Urinary bladder (tissue), 4 donors: ENCODE measurements at places on chromosomes 6 and 20. TPM values are rescaled to one million over a fixed set of nuclear protein-coding genes. Genes with fewer than 3 reads are reported as not detected.

SLC35F1 gene
- total RNA-seq = 9.1 TPM

TNFRSF6B gene
- 0.42 TPM for total RNA-seq

RAD21L1 gene
- not detected for total RNA-seq

ARMC2 gene
- total RNA-seq = 7.2 TPM

CCM2L gene
- 5.8 TPM for total RNA-seq

CYP24A1 gene
- 2.6 TPM for total RNA-seq

PRIM2 gene
- total RNA-seq = 42.7 TPM

KCNS1 gene
- total RNA-seq = 0.21 TPM

OXT gene
- total RNA-seq = not detected

GRCh38 chr6:35049900-35050756 lies 91.0 kb downstream of the TCP11 start:
- no peak for DNase-seq

- DNase-seq = no peak
These were observed 150.8 kb upstream of the PMEPA1 start for GRCh38 chr20:57860576-57860975.

GRCh38 chr6:6918216-6918983 lies 189.4 kb upstream of the RREB1 start:
- no peak for DNase-seq

DNA sequence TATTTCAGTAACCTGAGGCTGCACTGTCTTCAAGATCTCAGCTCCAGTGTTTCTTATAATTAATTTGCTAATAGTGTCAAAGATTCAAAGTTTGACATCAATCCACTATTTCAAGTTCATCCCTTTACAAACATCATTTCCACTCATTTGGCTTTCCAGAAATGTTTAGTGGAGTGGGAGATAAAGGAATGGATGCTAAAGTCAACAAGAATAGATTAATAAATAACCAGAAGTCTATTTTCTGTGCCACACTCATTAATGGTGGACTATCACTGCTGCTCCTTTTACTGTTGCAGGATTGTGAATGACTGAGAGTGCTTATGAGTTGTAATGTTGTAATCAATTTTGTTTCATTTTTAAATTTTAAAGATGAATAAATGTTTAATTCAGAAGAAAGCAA lies 28.4 kb upstream of the EPM2A start:
- no peak for DNase-seq

DNA sequence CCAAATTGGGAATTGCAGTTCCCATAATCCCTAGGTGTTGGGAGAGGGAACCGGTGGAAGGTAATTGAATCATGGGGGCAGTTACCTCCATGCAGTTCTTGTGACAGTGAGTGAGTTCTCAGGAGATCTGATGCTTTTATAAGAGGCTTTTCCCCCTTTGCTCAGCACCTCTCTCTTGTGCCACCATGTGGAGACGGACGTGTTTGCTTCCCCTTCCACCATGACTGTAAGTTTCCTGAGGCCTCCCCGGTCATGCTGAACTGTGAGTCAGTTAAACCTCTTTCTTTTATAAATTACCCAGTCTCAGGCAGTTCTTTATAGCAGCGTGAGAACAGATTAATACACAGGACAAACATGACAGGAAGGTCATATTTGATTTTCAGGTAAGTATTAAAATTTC lies 25.3 kb upstream of the HECA start:
- no peak for DNase-seq

GRCh38 chr6:9699888-9700287 lies 715.0 kb downstream of the TFAP2A start:
- no peak for DNase-seq

GRCh38 chr6:119334535-119335264 lies 14.9 kb downstream of the MAN1A1 start:
- no peak for DNase-seq

DNA sequence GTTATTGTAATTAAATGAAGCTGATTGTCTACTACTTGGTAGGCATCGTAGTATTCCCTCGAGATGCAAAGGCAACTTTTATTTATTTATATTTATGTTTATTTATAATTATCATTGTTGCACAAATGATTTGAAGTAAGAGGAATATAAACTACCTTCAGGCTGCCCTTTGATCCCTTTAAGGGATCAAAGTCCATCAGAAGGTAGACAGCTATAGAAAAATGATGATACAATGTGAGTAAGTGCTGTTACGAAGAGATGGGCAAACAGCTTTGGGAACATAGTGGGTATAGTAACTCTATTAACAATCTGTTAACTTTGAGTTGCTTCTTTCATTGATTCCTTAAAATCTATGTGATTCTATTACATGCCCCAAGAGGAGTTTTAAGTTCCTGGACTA lies 512.8 kb upstream of the CITED2 start:
- no peak for DNase-seq

DNA sequence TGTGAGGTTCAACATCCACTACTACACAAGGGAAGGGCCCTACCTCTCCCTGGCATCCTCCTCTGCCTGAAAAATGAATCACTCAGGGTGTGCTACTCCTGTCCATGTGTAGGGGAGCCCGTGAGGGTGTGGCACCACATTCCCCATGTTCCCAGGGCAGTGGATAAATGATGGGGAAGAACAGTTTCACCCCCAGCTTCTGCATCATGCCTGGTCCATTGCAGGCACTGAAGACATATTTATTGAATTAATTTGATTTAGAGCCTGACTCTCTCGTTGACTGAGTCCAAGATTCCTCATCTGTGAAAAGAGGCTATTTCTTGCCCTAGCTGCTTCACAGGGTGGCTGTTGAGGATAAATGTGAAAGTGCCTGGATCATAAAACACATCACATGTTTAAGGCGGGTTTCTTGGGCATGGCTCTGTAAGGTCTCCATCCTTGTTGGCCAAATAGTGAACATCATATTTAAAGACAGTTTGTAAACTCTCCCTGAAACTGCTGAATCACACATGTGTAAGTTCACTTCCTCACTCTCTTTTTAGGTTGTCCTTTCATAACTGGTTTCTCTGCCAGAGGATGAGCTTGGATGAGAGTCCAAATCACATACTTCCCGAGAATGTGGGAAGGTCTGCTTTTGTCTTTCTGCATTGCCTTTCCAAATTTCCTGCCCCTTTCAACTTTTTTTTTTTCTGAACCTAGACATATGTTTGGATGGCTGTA lies 79.7 kb upstream of the FYN start:
- peak; percentile 13 for DNase-seq

DNA sequence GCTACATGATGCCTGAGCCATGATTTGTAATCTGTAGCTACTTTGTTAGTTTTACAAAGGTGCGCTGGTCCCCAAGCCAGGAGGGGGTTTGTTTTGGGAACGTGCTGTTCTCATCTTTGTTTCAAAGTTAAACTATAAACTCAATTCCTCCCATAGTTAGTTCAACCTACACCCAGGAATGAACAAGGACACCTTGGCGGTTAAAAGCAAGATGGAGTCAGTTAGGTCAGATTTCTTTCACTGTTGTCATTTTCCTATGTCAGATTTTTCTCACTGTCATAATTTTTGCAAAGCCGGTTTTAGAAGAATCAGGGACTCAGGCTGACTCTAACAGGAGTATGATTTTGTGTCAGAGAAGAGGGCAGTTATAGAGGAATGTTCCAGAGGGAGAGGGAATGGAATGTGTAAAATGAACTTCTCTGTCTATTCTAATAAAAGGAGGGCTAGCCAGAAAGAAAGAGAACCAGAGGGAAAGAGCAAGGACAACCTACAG lies 2.3 kb upstream of the GMPR start:
- DNase-seq = no peak

DNA sequence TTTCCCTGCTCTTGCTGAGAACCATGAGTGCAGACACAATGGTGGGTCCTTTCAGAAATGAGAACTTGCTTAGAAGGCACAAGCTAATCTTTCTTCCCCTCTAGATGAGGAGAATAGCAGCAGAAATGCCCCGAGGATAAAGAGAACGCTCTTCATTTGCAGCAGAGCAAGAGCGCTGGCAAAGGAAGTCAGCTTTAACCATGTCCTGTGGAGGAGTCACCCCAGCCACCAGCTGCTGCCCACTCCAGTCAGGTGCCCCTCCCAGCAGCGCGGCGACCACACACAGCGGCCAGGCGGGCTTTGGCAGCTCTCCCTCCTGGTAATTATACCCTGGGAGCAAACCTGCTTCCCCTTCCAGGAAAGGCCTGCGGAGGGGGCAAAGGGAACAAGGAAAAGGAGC lies 42.4 kb upstream of the EMILIN3 start:
- DNase-seq = no peak

DNA sequence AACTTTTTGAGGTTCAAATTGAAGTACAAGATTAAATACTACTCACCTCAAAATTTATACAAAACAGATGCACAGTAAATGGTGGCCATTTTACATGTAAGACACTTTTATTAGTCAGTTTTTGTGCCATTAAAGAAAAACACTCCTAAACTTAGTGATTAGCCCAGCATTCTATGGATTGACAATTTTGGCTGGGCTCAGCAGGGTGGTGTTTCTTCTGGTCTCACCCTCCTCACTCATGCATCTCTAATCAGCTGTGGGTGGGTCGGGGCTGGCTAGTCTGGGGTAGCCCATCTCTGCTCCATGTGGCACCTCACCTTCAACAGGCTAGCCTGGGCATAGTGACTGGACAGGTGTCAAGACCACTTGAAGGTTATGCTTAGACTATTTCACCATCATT lies 71.6 kb upstream of the BTBD3 start:
- no peak for DNase-seq

DNA sequence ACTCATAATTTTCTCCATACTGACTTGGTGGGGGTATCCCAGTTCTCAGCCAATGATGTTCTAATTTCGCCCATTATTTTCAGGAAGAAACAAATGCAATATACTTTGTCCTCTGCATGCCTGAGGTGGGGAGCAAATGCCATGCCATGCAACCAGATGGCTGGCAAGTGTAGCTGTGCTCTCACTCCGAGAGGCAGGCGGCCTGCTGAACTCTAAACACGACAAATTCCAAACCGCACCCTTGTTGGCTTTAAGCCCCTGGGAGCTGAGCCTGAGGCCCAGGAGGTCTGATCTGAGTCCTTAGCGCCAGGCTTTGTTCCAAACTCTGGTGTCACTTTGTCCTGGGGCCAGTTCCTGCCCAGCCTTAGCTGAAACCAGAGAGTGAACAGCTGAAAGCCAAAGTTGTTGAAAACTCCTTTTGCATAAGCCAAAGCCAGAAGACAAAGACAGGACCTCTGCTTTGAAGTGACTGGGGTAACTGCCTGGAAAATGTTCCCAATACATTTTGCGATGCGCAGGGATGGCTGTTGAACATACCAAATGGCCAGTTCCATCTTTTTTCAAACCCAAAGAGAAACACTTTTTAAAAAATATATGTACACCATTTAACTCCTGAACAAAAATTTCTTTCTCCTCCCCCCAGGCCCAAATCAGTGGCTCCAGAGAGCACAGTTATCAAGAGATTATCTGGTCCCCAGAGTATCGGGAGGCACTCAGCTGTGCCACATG lies 46.2 kb downstream of the TTI1 start:
- peak; percentile 42 for DNase-seq

DNA sequence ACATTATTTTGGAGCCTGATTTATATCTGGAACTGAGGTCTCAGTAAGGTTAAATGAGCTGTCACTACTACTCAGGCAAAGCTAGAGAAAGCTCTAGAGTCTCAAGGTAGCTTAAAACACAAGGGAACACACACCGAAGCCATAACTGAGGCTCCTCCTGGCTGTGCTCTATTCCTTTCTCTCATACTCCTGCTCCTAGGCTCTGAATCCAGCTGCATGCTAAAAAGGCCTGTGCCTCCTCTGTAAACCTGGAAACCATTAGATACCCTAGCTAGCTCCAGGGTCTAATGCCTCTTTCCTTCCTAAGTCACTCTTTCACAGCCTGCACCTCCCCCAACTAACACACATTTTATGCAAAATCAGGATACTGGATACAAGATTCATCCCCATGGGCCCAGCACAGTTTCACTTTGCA lies 17.1 kb downstream of the RIPOR2 start:
- no peak for DNase-seq

DNA sequence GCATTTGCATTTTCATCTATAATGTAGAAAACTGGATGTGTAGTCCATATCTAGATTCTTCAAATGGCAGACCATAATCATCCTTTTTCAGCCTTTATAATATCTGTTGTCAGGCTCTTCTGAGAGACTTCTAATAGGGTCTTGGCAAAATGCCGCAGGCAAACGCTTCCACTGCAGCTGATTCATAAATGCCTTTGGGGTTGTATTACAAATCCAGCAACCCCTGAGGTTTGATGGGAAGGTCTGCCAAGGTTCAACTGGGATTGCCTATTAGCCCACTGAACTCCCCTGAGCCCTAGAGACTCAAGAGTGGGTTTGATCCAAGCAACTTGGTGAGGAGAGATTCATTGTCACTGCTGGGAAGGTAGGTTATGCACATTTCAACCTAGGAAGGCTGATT lies 365.2 kb upstream of the POU3F2 start:
- DNase-seq = no peak

GRCh38 chr20:43323592-43323991 lies 133.9 kb upstream of the PTPRT start:
- DNase-seq = no peak

GRCh38 chr6:114934079-114934478 lies 591.3 kb upstream of the HS3ST5 start:
- no peak for DNase-seq

DNA sequence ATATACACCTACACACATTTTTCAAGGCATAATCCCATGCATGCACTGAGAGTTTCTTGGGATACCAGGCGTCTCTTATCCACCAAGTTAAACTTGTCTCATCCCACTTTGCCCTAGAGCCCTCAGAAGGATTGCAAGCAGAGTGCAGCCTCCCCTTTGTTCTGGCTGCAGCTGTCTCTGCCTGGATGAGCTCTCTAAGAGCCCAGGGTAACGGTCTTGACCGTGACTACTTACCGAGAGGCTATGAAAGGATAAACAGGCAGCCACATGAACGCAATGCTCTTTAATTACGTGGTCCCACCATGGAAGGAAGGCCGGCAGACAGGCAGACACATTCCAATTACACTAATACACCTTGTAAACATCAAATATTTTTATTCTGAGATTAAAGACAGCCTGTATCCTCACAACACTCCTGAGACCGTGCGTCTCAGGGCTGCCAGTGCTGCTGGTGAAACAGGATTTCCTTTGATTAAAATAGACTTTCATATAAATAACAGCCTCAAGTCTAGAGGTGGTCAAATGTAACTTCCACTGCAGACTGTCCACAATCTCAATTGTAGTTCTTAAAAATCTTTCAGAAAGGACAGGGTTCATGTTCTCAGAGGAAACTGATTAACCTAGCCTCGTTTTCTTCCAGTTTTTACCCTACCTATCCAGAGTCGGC lies 210.0 kb upstream of the PRDM1 start:
- no peak for DNase-seq

DNA sequence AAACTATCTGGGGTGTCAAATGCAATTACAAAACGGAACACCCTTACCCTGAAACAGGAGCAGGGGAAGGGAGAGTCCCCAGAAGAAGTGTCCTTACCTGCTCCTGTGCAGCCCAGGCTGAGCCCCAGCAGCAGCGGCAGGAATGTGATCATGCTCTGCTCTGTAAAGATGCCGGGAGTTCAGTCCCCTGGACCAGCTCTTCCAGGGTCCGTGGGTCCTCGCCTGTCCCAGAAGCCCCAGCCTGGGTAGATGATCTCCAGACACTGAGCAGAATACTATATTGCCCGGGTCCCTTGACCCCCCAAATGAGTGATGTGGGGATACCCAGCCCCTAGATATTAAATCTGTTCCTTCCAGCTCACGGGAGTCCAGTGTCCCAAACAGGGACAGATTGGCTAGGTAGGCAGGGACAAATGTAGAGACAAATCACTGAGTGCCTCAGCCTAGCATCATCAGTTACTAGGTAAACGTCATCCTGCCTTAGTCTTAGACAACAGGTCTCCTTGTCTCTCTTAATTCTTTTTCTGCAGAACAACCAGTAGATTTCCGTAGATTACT lies at the start of gene HLA-DMB:
TSS of gene HLA-DMB (minus strand) at position 373 of the 558 bp plus-strand sequence. CDS start at position 152, 221 bp downstream.
- peak; percentile 63 for DNase-seq

GRCh38 chr6:135300576-135300975 lies 119.5 kb downstream of the MYB start:
- DNase-seq = no peak
